Esophagus squamous epithelium (tissue), 5 donors: ENCODE measurements at places on chromosomes 13 and 19.

DNA sequence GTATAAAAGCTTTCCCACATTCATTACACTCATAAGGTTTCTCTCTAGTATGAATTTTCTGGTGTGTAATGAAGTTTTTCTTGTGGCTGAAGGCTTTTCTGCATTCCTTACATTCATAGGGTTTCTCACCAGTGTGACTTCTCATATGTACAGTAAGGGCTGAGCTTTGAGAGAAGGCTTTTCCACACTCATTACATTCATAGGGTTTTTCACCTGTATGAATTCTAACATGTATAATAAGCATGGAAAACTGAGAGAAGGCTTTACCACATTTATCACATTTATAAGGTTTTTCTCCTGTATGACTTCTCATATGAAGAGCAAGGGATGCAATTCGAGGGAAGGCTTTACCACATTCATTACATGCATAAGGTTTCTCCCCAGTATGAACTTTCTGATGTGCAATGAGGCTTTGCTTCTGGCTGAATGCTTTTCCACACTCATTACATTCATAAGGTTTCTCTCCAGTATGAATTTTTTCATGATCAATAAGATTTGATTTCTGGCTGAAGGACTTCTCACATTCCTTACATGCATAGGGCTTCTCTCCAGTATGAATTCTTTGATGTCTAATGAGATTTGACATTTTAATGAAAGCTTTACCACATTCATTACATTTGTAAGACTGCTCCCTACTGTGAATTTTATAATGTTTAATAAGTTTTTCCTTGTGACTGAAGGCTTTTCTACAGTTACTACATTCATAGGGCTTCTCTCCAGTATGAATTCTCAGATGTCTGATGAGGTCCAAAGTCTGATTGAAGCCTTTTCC is 42.6 kb downstream of the ZNF527 start:
- DNase-seq, result no peak

GRCh38 chr19:51094696-51095279 is 12.1 kb upstream of the KLK14 start:
- no peak for DNase-seq

- DNase-seq, result no peak
These were observed 50.2 kb downstream of the LRCH1 start for GRCh38 chr13:46603165-46603603.

GRCh38 chr13:112732679-112733078 is 42.8 kb downstream of the ATP11A start:
- DNase-seq, result no peak

- DNase-seq, result no peak
These were observed 187.7 kb downstream of the FOXO1 start for GRCh38 chr13:40478775-40479174.

DNA sequence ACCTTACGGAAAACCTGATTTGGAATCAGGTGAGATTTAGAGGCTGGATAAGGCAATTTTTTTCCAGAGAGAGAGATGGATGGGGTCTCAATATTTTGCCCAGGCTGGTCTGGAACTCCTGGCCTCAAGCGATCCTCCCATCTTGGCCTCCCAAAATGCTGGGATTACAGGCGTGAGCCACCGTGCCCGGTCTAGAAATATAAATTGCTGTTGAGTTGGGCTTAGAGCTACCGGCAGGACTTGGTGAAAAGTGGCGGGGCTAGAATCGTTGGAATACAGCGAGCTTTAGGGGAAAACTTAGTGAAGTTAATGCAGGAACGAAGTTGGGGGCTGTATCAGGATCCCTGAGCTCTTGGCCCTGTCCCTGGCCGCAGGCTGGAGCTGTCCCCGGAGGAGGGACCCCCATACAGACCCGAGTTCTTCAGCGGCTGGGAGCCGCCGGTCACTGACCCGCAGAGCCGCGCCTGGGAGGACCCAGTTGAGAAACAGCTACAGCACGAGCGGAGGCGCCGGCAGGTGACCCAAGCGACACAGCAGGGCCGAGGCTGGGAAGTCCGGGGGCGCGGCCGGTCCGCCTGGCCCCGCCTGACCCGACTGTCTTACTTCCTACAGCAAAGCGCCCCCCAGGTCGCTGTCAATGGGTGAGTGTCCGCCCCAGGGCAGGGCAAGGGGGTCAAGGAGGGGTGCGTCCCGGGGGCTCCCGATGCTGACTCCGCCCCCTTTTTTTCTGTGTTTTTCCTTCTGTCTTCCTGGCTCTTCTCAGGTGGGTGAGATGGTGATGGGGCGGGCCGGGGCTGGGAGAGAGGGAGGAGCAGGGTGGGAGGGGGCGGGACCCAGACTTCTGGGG is 7.6 kb downstream of the EPS8L1 start:
- no peak for DNase-seq

- DNase-seq, result no peak
These were observed 40.8 kb downstream of the GGACT start for GRCh38 chr13:100547791-100548201.

- DNase-seq, result no peak
These were observed 255.2 kb downstream of the ITGBL1 start for GRCh38 chr13:101707659-101708058.

DNA sequence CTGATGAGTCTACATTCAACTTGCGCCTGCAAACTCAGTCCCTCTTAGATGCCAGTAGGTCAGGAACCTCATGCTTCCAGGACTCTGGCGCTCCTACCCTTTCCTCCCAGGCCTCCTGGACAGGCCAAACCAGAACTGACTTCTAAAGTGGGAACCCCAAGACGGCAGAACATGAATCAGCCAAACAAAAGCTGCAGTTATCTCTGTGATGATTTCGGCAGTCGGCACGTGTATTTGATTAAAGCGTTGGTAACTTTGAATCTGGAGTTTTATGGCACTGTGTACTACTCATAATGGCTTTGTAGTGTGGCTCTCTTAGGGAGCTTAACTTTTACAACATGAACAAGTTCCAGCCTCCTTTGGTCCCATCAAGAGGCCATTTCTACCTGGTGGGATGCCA is 13.7 kb downstream of the ACTN4 start:
- no peak for DNase-seq

DNA sequence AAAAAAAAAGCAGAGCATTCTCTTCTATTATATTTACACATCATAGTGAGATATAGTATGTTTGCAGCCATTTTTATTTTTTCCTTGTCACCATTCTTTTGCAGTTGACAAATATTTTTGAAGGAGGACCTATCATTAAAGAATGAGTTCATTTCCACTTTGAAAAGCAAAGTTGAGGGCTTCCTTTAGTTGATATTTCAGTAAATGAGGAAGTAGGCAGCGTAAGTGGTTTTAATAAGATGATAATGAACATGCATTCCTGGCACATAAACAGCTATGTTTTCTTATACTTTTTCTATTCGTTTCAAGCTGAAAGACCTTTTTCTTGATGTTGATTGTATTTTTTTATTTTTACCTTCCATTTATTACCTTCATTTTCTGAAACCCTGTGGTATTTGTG is 66.2 kb downstream of the ZMYM2 start:
- DNase-seq, result no peak

DNA sequence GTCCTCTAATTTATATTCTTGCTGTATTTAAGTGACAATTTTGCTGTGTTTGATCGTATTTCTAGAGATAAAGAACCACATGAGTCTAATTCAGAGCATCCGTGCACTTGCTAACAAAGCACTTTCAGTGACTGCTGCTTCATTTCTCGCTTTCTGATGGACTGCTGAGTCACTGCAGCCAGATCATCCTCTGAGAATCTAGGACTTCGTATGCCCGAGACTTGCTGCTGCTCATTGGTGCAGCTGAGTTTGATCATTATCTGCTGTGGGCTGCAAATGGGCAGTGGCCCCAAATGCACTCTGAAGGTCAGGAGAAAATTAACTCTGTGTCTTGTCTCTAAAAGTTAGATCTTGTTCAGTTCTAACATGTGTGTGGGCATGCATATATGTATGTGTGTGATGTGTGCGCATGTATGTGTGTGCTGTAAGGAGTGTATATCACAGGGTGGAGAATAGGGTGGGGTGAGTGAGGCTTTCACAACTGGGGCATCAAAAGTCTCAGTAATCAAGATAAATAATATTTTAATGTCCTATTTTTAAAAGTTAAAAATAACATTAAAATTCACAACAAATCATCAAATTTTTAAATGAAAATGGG is 342.6 kb downstream of the MTUS2 start:
- DNase-seq, result no peak

DNA sequence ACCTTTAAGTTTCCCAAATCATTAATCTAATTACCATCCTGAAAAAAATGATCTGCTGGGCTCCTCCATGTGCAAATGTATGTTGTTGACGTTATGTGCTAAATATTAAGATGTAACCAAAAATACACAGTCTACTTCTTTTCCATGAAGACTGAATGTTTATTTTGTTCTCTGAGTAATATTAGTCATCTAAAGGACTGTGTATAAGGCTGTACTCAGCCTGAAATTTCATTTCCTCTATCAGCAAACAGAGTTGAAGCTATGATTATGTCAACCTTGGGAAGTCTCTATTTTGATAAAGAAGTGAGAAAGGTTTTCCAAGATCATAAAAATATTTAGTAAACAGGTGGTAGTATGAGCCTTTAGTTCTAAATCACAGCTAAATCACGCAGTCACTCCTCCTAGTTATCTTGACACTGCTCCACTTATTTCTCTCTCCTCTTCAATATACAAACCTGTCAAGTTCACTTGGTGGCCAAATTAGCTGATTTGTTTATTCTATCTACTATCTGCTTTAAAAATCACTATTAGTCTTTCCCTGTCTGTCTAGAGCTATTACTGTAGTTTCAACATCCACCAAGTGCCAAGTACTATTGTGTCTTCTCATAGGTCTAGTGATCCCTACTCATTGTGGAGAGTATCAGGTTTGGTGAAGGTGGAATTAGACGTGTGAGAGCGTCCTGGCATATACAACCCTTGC is 211.7 kb upstream of the STARD13 start:
- no peak for DNase-seq

DNA sequence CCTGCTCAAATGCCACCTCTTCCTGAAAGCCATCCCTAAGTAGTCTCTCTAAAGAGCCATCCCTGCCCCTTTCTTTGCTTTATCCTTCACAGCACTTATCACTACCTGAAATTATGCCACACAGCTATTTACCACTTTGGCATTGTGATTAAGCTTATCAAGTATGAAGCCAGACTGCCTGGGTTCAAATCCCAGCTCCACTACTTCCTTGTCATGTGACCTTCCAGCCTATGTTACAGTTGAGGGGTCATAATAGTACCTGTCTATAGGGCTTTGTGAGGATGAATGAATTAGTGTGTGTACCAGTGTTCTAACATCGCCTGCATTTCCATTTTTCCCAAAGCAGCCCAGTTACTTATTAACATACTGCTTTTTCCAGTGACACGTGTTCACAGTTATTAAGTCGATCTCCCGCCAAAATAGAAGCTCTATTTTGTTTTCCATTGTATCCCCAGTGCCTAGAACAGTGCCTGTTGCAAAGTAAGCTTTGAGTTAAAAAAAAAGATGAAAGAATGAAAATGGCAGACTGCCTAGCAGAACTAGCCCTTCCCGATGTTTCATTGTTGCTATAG is 32.8 kb downstream of the ZSWIM9 start:
- no peak for DNase-seq

- no peak for DNase-seq
These were observed 2.5 kb upstream of the ISYNA1 start for GRCh38 chr19:18440415-18440877.

DNA sequence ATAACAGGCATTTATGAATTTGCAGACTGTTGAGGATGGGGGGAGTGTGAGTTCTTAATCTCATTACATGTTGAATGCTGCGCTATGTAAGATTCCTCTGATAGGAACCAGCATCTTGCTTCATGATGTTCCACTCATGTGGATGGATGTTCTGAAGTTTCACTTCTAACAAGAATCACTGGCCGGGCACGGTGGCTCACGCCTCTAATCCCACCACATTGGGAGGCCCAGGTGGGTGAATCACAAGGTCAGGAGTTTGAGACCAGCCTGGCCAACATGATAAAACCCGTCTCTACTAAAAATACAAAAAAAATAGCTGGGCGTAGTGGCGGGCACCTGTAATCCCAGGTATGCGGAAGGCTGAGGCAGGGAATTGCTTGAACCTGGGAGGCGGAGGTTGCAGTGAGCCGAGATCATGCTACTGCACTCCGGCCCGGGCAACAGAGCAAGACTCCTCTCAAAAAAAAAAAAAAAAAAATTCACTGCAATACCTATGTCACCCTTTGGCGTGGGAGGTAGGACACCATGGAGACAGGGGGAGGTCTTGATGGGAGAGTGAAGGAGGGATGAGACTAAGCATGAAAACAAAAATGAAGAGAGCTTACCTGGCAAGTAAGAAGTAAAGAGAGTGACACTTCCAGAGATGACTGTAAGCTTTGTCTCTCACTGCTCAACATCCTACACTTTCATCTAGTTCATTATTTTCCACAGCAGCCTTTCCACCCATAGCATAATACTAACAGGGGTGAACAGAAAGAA is 133.0 kb downstream of the DCT start:
- no peak for DNase-seq

DNA sequence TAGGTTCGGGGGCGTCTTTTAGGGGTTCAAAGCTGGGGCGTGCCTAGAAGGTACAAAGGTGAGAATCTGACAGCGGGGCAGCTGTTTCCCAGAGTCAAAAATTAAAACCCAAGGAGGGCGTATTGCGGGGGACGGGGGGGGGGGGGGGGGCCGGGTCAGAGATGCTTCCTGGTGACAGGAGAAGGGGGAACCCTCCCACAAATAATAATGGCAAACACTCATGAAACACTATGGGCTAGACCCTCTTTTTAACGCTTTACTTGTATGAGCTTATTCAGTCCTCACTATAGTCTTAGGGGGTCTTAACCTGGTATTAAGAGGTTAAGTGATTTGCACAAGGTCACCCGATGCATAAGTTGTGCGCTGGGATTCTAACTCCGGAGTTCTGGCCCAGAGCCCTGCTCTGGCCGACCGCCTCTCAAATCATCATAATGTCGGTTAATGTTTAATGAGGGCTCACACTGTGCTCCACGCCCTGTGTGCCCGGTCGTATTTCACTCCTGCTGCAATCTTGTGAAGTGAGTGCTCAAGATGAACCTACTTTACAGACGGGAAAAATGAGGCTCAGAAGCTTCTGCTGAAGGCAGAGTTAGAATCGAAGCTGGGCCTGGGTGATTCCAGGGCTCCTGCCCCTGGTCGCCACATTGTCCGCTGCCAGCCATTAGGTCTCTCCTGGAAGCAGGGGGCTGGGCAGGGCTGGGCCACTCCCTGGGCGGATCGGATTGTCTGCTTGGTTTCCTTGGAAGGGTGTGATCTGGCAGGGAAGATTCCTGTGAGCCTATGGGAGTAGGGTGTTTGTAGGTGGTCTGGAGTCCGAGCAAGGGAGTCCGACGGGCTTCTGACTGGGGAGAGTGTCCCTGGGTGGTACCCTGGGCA is 964 bp downstream of the PAK4 start:
- no peak for DNase-seq

- no peak for DNase-seq
These were observed 15.7 kb downstream of the CIC start for GRCh38 chr19:42284591-42285341.

- DNase-seq, result no peak
These were observed 3.4 kb downstream of the EVI5L start for GRCh38 chr19:7833225-7834099.

GRCh38 chr19:34135821-34136611 is 36.3 kb upstream of the LSM14A start:
- no peak for DNase-seq

GRCh38 chr19:47660435-47660832 is 51.5 kb downstream of the BICRA start:
- no peak for DNase-seq

- DNase-seq, result no peak
These were observed 70.7 kb upstream of the ANKRD10 start for GRCh38 chr13:110985541-110985940.

GRCh38 chr19:45173816-45174215 is 4.2 kb downstream of the TRAPPC6A start:
- no peak for DNase-seq

GRCh38 chr19:29514525-29515232 is 11.1 kb upstream of the VSTM2B start:
- DNase-seq, result no peak
